ENCODE measurements at places on chromosomes 16 and 17.

- no peak for DNase-seq
Observed at GRCh38 chr16:81385031-81385756, 59.4 kb upstream of the CMIP start.

DNA sequence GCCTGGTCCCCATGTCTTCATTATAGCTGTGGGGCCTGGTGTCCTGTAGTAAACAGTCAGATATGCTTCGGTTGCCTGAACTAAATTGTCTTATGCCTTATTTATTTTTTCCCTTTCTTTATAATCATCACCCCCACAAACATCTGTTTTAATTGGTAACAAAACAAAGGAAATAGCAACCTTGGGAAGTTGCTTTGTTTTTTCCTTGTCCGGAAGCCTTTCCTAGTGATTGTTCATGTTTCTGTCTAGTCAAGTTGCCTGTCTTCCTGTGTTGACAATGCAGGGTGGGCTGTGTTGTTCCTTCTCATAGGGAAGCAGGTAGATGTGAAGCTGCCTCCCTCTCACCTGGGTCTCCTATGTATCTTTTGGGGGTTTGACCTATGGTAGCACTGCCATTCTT is 16.7 kb downstream of the PGS1 start:
- no peak for DNase-seq

GRCh38 chr16:5001571-5001970 is 32.2 kb downstream of the NAGPA start:
- no peak for DNase-seq

DNA sequence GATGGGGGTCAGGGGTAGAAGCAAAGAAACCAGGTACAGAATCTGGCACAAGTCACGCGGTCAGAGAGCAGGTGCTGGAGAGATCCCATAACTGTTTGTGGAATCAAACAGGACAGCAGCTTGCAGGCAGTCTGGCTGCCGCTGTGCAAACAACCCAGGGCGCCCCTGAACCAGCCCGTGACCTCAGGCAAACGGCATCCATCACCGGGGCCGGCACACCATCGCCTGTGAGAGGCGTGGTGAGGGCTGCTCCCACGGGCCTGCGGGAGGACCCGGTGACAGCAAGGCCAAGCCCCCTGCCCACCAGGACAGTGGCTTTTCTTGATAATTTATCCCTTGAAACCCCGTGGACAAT is 47.9 kb downstream of the CBFA2T3 start:
- no peak for DNase-seq

DNA sequence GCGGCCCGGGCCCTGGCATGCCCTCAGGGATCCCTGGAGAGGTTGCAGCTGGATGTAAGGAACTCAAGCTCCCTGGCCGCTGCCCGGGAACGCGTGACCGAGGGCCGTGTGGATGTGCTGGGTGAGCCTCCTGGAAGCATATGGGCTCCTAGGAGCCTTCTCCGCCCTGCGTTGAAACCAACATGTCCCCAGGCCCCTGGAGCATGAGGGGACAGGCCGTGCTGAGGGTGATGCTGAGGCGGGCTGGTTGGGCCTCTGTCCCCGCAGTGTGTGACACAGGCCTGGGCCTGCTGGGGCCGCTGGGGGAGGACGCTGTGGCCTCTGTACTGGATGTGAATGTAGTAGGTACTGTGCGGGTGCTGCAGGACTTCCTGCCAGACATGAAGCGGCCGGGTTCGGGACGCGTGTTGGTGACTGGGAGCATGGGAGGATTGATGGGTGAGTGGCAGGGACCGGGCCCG is 5.7 kb upstream of the HSD17B1 start:
- no peak for DNase-seq

GRCh38 chr17:79843474-79843815 is 4.2 kb upstream of the CBX4 start:
- DNase-seq, result no peak

GRCh38 chr16:70728150-70728549 is 42.3 kb upstream of the MTSS2 start:
- DNase-seq, result no peak

DNA sequence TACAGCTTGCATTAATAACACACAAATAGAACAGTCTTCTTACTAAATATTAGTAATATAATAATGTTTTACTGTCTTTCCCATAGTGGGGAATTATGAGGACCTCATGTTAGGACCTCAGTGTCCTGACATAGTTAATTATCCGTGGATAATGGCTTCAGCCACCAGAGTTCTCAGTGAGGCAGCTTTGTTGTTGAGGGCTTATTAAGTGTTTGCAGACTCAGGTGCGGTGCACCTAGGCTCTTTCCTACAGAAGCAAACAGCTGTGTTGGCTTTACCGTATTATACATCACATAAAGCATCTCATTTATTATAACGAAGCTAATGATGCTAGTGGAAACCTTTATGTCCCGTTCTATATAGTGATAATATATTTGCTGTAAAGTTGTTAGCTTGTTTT is 246.7 kb downstream of the FTO start:
- no peak for DNase-seq

DNA sequence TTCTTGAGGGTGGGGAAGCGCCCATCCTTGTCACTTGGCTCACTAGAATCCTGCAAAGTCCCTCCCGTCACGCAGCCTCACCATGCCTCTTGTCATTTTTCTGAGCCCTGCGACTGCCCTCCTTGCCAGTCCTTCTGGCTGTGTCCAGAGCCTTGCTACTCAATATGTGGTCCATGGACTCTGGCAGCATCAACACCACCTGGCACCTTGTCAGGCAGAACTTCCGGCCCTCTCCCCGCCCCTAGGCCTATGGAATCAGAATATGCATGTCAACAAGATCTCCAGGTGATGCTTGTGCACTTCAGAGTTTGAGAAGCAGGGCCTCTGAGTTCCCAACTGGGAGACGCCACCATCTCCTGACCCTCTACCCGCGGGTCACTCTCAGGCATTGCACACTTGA is 12.1 kb downstream of the PIMREG start:
- no peak for DNase-seq

DNA sequence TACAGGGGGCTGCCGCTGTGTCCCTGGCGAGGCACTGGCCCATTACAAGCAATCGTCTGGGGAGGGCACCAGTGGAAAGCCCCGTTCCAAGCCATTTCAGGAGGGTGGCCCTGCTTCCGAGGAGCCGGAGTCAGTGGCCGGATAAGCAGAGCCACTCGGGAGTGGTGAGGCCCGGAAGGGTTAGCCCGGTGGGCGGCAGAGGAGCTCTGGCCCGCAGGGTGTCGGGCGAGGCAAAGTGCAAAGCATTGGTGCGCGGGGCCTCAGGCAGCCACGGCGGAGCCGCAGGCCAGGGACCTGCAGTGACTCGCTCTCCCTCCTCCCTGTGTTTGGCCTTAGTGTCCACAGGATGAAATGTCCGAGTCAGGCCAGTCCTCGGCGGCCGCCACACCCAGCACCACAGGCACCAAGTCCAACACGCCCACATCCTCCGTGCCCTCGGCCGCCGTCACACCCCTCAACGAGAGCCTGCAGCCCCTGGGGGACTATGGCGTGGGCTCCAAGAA is 24.6 kb downstream of the NME3 start:
- DNase-seq, result peak; percentile 57

DNA sequence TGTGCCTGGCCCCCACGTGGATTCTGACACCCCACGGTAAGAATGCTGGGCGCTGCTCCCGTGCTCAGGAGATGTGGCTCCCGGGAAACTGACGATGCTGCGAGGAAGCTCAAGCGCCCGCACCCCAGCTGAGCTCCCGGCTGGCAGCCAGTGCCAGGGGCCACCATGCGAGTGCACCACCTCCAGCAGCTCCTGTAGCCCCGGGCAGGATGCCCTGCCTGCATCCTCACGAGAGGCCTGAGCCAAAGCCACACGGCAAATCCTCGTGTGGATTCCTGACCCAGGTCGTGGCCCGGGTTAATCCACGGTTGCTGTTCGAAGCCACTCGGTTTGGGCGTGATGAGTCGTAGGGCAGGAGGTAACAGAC is 11.6 kb upstream of the DPEP1 start:
- no peak for DNase-seq

DNA sequence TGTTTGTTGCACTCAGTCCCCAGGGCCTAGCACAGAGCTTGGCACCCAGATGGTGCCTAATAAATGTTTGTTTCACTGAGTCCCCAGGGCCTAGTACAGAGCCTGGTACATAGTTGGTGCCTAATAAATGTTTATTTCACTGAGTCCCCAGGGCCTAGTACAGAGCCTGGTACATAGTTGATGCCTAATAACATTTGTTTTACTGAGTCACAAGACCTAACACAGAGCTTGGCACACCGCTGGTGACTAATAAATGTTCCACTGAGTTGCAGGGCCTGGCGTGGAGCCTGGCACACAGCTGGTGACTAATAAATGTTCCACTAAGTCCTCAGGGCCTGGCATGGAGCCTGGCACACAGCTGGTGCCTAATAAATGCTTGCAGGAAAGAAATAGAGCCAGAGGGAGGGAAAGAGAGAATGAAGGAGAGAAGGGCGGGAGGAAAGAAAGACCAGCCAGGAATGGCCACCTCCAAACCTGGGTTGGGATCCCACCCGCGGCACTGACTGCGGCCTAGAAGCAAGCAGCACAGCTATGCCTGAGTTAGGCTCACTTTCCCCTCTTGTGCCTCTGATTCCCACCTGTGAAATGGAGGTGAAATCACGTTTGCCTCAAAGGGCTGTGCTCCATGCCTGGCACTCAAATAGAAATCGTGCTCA is 7.5 kb downstream of the SLC5A11 start:
- no peak for DNase-seq

DNA sequence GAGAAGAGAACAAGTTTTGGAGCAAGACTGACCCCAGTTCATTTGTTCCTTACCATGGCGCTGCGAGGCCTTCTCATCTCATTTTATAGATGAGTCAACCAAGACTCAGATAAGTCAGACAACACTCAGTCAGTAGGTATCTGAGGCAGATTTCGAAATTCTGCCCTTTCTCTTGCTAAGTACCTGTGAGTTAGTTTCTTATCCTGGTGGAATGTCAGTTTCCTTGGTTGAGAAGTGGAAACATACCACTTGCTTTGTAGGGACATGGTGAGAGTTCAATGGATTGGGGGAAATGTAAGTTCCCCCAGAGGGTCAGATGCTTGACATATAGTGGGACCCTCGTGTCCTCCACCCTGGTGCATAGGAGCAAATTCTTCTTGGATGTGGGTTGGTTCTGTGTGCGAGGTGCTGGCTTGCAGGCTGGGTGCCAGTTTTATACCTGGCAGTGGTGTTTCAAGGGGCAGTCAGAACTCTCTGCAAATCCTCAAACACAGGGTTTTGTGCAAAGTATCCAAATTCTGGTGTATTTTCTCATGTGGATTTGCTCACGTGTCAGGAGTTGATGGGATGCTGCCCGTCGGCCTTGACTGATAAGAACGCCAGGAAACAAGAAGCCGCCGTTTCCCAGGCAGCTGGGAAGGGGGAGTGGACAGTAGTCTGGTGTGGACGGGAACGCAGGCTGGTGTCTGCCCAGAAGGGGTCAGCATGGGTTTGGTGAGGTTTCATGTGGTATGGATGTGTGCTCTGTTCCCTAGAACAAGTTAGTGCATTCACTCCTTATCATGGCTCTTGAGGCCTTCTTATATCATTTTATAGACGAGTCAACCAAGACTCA is 61.1 kb upstream of the CIBAR2 start:
- DNase-seq, result no peak

- no peak for DNase-seq
Observed at GRCh38 chr16:14015948-14016347, 55.2 kb upstream of the MRTFB start.

DNA sequence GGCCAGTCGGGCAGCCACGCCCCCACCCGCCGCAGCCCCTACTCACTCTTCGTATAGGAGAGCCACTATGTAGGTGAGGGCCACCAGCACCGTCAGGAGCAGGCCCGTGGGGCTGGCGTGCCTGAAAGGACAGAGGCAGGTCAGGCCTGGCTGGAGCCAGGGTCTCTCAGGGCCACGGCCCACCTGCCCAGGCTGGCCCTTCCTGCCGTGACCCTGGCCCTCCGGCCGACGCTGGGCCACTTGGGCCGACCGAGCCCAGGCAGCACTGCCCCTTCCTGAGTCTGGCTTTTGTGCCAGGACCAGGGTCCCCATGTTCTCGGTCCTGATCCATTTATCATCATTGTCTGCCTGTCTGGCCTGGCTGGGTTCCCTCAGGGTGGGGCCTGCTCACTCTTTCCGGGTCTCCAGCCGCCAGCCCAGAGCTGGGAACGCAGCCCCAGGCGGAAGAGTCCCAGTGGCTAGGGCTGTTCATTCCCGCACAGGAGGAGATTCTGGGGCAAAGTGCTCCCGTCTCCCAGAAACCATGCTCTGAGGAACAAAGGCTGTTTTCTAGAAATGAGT is 10.1 kb upstream of the RASD1 start:
- no peak for DNase-seq

DNA sequence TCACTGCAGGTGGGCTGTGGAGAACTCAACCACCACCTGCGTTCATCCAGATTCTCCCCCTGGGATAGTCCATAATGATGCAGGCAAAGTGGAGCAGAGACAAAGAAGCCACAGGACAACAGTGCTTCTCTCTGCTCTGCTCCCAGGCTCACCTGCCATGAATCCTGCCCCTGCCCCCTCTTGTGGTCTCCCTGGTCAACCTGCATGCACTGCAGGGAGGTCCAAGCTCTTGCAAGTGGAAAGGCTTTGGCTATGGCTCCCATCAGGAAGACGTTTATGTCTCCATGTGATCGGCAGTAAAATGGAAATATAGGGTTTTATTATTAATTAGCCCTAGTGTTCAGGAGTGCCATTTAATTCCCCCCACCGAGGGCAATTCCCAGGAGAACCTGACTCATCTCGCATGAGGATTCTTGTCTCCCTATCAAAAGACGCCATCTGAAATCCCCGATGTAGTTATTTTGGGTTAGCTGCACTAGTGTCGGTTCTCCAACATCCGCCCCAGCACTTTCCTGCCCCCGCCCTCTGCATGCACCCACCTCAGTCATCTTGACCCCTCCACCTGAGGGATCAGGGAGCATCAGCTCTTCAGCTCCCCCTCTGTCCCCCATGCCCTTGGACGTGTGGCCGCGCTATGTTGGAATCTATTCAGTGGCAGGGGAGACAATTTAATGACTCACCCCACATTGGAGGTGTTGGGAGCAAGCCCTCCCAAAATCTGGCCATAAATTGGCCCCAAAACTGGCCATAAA is 91.8 kb downstream of the KCNJ12 start:
- DNase-seq, result no peak

DNA sequence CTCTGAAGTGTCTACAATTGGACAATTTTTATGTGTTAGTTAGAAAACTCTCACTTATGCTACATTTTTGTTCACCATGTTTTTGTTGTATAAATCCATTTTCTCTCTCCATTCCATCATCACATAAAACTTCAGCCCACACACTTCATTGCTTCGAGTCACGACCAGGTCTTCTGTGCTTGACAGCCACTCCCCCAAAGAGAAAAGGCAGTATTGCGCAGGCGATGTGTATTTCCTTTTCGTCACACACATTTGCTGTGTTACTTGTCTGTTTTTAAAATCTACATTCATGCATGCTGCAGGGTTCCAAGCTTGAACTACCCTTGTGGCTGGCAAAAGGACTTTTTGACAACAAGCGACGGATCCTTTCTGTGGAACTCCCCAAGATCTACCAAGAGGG is 10.5 kb downstream of the GINS3 start:
- no peak for DNase-seq

GRCh38 chr16:1176280-1176897 is 23.5 kb downstream of the CACNA1H start:
- no peak for DNase-seq

DNA sequence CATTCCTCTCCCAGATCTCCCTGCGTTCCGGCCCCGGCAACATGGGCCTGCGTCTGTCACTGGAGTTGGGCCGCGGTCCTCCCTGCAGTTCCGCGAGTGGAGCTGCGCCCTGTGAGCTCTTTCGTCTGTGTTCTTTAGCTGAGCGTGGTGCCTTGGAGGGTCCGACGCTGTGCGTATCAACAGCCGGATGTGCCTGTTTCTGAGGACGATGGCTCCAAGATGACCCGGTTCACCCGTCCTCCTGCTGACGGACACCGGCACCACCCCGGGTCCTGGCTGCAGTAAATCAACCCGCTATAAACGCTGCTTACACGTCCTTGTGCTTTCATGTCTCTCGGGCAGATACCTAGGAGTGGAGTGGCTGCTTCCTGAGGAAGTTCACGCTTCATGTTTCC is 44.8 kb upstream of the GNG13 start:
- DNase-seq, result no peak

Measured in sciatic nerve (tissue), 2 donors.